Posterior vena cava (tissue), 2 donors: ENCODE measurements at places on chromosomes 7 and 10.

DNA sequence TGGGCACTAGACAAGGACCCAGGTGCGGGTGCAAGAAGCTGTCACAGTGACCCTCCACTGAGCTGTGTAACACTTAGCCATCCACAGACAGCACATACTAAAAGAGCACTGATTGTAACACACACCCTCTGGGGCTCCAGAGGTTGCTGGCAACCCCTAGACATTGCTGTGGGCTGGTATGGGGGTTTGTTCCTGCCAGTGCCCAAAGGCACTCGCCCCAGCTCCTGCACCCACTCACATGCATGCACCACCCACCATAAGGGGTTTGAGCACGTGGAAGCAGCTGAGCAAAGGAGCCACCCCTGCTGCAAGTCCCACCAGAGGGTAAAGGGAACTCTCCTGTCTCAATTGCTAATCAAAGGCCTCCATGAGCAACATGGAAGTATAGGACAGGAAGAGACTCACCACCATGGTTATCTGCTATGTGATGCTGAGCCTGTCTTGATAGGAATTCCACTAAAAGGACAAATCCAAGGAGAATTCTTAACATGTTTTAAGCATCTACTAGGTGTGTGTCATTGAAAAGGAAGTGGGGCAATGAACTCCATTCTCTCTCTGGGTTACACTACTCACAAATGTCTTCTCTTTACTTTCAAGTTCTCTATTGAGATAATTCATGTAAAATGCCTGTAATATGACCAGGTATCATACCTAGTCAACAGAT is 103.1 kb downstream of the GFRA1 start:
- no peak for DNase-seq

DNA sequence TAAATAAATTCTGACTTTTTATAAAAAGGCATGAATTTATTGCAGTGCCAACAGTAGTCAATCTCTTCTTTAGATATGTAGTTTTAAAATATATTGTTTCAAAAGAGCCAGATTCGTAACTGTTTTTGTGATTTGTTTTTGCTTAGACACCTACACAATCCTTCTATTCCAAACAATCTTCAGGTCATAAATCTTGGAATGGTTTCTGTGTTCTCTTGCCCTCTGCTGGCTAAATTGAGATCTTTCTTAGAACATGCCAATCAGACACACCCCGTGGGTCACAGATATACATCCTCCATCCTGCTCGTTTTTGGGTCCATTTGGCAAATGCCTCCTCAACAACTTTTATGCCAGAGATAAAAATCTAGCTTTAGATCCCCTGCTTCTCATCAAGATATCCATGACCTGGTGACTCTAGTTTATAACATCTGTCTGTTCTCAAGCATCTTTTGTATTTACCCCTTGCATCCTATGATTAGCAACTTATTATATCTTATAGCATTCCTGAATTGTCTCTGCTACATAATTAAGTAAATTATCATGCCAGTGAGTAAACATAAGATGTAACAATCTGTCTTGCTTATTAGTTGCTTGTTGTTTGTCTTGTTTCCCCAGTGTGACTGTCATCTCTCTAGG is 35.3 kb upstream of the IFRD1 start:
- no peak for DNase-seq

GRCh38 chr10:69208761-69209160 is 11.4 kb upstream of the HKDC1 start:
- no peak for DNase-seq

DNA sequence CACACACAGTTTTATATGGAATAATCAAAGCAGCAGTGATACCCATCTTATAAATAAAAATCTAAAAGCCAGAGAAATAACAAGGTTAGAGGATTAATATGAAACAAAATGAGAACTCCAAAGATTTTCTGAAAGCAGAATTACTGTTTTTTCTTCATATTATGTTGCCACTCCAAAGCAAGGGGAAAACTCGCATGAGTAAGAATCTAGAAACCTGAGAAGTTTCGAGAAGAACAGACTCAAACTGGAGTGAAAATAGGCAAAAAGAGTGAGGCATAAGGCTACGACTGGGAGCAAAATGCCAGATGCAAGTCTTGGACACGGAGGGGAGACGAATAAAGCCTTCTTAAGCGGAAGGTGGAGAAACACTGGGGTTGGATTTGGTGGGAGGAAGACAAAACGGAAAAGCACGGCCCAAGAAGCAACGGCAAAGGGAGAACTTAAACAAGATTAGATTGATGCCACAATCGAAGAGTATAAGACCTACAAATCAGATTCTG is 923 bp downstream of the TNPO3 start:
- no peak for DNase-seq

GRCh38 chr7:115932880-115933279 is 97.7 kb downstream of the TFEC start:
- no peak for DNase-seq

- peak; percentile 74 for DNase-seq
These were observed 5.8 kb upstream of the ZNF22 start for GRCh38 chr10:44994752-44995530.

- DNase-seq: peak; percentile 80
These were observed 82.7 kb upstream of the GPR22 start for GRCh38 chr7:107387128-107387527.

DNA sequence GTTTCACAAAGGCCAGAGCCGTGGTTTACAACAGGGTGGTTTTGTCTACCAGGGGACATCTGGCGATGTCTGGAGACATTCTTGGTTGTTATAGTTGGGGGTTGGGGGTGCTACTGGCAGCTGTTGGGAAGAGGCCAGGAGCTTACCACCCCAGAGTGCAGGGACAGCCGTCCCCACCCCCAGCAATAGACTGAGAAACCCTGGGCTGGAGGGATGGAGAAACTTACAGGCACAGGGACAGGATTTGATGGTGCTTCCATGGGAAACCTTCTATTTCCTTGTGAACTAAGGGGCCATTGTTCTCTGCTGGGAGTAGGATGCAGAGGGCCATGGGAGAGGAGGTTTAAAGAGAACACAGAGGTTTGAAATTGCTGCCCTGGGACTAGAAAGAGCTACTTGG is 10.9 kb downstream of the ADCK2 start:
- no peak for DNase-seq

- no peak for DNase-seq
These were observed 169.0 kb downstream of the SRPK2 start for GRCh38 chr7:105219771-105220160.

GRCh38 chr10:6144406-6145165 is 55.8 kb downstream of the RBM17 start:
- DNase-seq: peak; percentile 97

DNA sequence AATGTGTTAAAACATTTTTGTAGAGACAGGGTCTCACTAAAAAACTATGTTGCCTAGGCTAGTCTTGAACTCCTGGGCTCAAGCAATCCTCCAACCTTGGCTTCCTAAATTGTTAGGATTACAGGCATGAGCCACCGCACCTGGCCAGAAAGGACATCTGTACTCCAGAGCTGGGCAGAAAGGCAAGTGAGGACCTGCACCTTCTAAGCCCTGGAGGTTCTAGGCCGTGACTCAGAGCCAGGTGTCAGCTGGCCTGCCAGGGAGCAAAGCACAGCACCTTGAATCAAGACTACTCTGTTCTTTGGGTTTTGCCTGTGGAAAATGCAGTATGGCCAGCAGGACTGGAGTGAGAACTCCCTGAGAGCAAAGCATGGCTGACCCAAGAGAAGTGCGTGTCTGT is 396.5 kb downstream of the ADRA2A start:
- no peak for DNase-seq

DNA sequence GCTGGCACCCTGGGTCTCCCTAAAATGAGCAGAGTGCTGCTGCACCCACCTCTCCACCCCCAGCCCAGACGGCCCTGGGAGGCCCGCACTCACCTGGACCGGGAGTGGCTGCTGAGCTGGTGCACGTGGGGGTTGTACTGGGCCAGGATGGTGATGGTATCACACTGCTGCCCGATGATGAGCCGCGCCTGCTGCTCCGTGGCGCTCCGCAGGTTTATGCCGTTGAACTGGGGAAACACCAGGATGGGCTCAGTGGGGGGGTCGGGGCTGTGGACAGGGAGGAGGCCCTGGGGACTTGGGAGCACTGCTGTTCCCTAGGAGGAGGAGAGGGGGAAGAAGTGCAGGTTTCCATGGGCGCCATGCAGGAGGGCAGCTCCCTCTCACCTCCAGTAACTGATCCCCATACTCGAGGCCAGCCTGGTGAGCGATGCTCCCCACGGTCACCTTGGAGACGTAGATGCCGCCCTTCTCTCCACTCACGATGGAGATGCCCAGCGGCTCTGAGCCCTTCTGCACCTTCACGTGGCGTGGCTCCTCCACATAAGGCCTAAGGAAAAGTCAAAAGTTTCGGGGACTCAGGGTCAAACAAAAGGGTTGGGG is 114.6 kb downstream of the DLG5 start:
- DNase-seq: peak; percentile 77

- no peak for DNase-seq
These were observed 30.0 kb upstream of the SYPL1 start for GRCh38 chr7:106142136-106142535.

GRCh38 chr10:31081937-31082840 is 50.5 kb upstream of the ZNF438 start:
- no peak for DNase-seq

DNA sequence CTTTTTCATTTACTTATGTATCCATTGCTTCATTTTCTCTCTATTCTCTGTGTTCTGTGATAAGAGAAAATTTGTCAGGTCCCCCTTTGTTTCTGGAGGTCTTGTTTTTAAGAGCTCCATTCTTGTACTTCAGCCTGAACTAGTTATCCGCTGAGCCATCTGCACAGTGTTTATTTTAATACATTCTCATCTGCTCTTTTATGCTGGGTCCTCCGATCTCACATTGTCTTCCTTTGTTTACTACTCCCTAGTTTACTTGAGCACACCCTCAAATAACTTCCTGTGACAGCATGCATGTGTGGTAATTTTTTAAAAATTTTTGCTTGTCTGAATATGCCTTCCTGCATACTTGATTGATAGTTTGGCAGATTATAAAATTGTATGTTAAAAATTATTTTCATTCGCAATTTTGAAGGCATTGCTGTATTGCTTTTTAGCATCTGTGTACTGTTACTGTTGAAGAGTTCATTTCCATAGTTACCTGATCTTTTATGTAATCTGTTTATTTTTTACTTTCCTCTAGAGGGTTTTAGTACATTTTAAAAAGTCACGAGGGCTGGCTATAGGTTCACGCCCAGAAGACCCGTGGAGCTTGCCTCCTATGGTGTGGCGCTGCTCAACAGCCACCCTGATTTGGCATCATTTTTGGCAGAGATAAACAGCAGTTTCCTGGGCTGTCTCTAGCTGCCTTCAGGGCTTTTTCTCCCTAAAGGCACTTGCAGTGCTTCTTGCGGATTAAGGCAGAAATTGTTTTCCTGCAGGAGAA is 31.9 kb downstream of the RSBN1L start:
- DNase-seq: no peak
